ENCODE measurements at places on chromosomes 16 and 17. TPM values are rescaled to one million over a fixed set of nuclear protein-coding genes. Genes with fewer than 3 reads are reported as not detected.

Gene TAT
- total RNA-seq: not detected

Gene ITGB4
- total RNA-seq: 689 TPM

- DNase-seq: no peak
Observed at GRCh38 chr17:60422162-60422665, at the start of gene CHCT1. TSS of gene CHCT1 (plus strand) at chr17:60422489. CDS start at chr17:60422593, 104 bp downstream.

DNA sequence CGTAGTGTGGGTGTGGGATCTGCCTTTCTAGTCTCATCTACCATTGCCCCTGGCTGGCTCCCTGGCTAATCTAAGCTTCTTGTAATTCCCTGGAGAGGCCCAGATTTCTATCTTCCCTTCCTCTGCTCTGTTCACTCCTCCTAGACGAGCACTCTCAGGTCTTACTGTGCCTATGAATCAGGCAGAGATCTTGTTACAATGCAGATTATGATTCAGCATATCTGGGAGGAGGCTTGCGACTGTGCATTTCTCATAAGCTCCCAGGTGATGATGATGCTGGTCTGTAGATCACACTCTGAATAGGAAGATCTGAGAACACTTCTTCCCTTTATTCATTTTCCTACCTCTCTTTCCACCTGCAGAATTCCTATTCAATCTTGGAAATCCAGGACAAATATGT lies 200.1 kb downstream of the CBLN1 start:
- DNase-seq: no peak

DNA sequence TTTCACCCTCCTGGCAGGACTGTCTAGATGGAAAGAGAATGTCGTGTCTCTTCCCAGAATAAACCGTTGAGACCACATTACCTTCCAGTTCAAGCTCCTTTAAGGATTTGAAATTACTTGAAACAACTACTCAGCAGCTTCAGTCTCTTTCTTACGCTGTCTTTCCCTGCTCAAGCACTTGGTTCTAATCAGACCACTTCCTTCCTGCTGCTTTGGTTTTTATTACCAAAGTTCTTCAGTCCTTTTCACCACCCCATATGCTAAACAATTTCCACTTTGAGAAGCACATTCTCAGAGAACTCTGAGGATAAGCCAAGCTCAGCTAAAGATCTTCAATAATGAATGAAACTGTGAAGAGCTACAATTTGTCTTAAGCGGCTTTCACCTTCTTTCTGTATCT lies 105.4 kb downstream of the STX8 start:
- no peak for DNase-seq

DNA sequence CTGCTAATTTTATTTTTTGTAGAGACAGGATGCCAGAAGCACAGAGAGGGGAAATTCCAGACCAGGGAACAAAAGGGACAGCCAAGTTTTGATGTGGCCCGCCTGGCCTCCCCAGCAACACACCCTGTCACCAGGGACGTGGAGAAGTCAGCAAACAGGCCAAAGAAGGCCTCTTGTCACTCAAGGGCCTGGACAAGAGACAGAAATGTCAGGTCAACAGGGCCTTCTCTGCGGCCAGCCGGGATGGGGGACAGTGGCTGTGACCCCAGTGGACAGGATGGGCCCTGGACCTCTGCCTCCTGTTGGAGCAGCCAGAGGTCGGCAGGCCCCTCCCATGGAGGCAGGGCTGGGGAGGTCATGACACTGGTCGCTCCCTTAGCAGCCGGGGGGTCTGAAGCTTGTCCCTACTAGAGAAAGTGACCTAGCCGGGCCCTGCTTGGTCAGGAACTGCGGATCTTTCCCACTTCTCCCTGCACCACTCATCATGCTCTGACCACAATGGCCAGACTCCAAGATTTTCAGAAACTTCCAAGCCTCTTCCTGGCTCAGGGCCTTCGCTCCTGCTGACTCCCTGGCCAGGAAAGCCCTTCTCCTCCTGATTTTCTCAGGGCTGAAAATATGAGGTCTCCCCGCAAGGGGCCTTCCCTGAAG lies 9.2 kb upstream of the TVP23A start:
- peak; percentile 90 for DNase-seq

All from lower leg skin (tissue), 4 donors.